ENCODE measurements at places on chromosomes 3 and 15. TPM values are rescaled to one million over a fixed set of nuclear protein-coding genes. Genes with fewer than 3 reads are reported as not detected.

Gene NOX5
- total RNA-seq: not detected

Gene MRPL46
- 21.2 TPM for total RNA-seq

Gene WDR76
- 40.7 TPM for total RNA-seq

Gene CLSTN2
- 0.86 TPM for total RNA-seq

Gene NR2F2
- 14.1 TPM for total RNA-seq

DNA sequence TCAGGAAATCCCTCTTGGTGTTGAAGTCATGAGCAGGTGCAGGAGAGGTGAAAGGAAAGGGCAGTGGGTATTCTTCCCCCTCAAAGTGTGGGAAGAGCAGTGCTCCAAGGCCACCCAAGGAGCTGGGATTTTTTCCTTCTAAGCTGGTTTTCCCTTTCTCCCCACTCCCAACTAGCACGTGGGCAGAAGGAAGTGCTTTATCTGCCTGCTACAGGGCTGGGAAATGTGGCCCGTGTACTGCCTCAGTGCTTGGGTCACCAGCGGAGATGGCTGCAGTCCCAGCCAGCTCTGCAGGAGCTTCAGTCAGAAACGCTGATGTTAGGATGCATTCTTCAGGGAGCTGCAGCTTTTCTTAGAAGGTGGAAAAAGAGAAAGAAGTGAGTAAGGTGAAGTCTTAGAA, 99.2 kb downstream of the CACNA1D start:
- no peak for DNase-seq

DNA sequence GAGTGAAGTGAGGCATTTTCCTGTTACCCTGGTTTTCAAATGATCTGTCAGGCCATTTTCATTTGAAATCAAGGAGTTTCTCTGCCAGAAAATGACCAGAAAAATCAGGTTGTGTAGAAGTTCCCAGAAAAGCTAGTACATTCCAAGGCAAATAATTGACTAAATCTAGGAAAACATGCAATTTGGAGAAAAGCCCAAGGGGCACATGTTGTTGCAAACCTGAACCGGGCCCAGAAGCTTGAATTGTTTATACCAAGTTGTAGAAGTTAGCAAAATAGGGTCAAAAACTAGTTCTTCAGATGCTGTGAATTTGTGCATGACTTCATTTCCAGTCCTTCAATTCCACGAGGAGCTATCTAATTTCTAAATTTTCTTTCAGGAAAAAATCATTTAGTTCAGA, 31.0 kb downstream of the TRIM42 start:
- DNase-seq: no peak

GRCh38 chr3:48247401-48247811, 6.5 kb downstream of the ZNF589 start:
- DNase-seq: peak; percentile 19

- DNase-seq: no peak
Observed at GRCh38 chr3:66048051-66048395, 9.3 kb upstream of the MAGI1 start.

- DNase-seq: no peak
Observed at GRCh38 chr3:194395778-194396538, 3.1 kb downstream of the GP5 start.
